Adrenal gland (tissue), 19 donors: ENCODE measurements at places on chromosomes 6 and 20. TPM values are rescaled to one million over a fixed set of nuclear protein-coding genes. Genes with fewer than 3 reads are reported as not detected.

GRCh38 chr6:72621291-72622093 is at the start of gene KCNQ5:
KCNQ5 (plus strand) TSS chr6:72622064.
- peaks cover 5% of the 10 kb centered on the region for H3K4me1 ChIP-seq
- H3K27me3 ChIP-seq, result peaks cover 37% of the 10 kb centered on the region
- H3K27ac ChIP-seq, result no peak within 1 kb of the TSS
- H3K36me3 ChIP-seq, result no peaks in the 10 kb centered on the region

- H3K4me3 ChIP-seq, result no peak overlapping the region
- no peak overlapping the region for H3K27ac ChIP-seq
- H3K27me3 ChIP-seq, result no peaks in the 10 kb centered on the region
- H3K36me3 ChIP-seq, result no peaks in the 10 kb centered on the region
- H3K4me1 ChIP-seq, result no peaks in the 10 kb centered on the region
These were observed 213.2 kb downstream of the TAF4 start for GRCh38 chr20:61852268-61853072.

DNA sequence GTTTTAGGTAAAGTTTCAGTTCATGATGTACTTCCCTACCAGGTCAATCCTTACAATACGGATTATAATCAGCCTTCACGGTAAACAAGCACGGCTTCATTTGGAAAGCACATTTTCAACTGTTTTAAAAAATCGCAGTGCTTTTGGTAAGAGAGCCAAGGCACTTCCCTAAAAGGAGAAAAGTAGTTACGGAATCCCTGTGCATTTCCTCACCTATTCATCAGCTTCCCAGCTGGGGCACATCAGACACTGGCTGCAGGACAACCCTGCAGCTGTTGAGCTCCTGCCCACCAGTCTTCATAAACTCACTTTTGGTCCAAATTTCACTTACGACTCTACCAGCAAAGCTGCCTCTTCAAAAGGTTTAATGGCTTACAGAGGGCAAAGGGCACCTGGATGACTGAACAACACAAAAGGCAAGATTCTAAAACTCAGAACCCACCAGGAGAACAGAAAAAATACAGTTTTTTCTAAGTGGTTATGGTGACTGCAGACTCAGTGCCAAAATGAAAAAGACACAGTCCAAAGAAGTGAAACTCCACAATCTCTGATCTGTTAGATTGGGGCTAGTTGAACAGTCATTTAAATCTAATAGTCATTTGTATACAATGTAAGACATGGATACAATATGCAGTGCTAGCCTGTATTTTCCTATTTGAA is 7.5 kb downstream of the SNX5 start:
- H3K4me3 ChIP-seq, result no peak overlapping the region
- no peaks in the 10 kb centered on the region for H3K36me3 ChIP-seq
- H3K4me1 ChIP-seq, result peaks cover 55% of the 10 kb centered on the region
- H3K27ac ChIP-seq, result peak overlapping the region; percentile 99

GRCh38 chr6:10266061-10266460 is 148.8 kb downstream of the TFAP2A start:
- no peak overlapping the region for H3K27ac ChIP-seq
- no peak overlapping the region for H3K4me3 ChIP-seq
- DNase-seq, result no peak

The SAMD10 gene
- 4.5 TPM for total RNA-seq

DNA sequence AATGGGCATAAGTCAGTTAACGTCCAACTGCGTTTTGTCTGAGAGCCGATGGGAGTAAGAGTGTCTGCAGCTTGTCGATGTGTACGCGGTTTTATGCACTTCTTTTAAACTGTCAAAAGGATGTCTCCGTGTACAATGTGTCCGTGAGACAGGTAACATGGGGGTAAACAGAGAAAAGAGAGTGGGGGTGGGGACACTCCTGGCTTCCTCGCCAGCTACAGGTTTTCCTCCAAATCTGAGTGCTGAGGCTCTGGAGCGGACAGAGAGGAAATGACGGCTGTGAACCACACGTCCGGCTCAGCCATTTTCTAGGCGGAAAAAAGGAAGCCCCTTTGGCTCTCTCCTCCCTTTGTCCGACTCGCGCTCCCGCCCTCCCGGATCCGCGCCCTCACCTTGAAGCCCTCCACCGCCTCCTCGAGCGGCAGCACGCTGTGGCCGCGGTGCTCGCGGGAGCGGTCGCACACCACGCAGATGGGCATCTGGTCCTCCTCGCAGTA is 916 bp downstream of the TRIM27 start:
- DNase-seq, result peak; percentile 70
- H3K4me1 ChIP-seq, result peaks cover 17% of the 10 kb centered on the region
- H3K27me3 ChIP-seq, result no peaks in the 10 kb centered on the region
- peak overlapping the region; percentile 74 for H3K4me3 ChIP-seq
- H3K36me3 ChIP-seq, result peaks cover 38% of the 10 kb centered on the region

DNA sequence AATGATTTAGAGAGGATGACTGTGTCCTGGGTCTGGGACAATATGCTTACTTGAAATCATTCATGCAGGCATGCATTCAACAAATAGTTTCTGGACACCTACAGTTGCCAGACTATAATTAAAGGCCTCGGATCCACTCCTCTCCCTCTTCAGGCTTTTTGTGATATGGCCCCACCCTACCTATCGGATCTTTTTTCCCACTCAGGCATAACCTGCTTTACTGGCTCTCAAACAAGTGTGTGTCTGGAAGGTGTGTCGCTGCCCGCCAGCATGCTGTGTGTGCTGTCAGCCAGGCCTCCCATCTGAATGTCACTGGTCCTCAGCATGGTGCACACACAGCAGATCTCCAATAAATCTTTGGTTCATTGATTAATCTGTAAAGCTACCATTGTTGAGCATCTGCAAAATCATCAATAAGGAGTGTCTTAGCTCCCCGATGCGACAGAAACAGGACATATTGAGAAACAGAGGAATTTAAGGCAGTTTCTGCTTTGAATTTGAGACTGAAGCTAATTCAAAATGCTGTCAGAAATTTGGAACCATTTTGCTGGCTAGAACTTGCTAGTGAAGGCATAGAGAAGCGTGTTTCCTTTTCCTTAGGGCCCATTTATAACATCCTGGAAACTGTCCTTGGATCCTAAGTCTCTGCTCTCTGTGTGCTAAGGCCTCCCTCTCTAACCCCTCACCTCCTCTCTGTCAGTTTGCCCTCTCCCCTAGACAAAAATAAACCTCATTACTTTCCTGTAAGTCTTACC is 23.5 kb upstream of the CCN6 start:
- DNase-seq, result no peak
- H3K27me3 ChIP-seq, result no peaks in the 10 kb centered on the region
- no peaks in the 10 kb centered on the region for H3K36me3 ChIP-seq
- no peak overlapping the region for H3K27ac ChIP-seq
- H3K4me1 ChIP-seq, result peaks cover 14% of the 10 kb centered on the region

DNA sequence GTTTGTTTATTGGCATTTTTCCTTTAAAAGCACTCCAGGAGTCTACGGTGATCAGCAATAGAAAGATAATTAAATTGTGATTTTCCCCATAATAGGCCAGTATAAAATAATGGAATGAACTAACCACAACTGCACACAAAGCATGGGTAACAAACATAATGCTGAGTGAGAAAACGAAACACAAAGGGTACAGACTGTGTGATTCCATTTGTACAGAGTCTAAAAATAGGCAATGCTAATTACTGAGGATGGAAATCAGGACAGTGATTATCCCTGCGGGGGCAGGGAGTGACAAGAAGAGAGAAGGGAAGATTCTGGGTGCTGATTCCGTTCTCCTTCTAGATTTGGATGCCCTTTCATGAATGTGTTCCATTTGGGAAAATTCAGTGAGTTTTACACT is 478.1 kb downstream of the PREX1 start:
- no peak for DNase-seq
- no peaks in the 10 kb centered on the region for H3K36me3 ChIP-seq

DNA sequence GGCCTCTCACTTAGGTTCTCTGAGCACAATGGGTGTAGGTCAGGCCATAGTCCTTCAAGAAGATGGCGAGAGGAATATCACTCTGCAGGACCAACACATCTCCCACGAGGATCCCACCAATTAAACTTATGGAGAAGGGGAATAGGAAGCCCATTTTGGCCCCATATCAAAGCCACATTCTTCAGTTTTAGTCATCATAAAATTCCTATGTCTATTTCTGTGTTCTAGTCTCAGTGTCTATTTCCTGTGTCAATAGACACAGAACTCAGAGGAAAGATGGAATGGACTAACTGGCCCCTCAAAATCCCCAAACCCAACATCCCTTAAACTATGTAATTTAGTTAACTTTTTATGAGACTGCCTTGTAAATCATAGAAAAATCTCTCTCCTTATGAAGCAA is 216.8 kb downstream of the HACE1 start:
- H3K27ac ChIP-seq, result no peak overlapping the region
- no peak overlapping the region for H3K4me3 ChIP-seq
- H3K27me3 ChIP-seq, result no peaks in the 10 kb centered on the region
- no peaks in the 10 kb centered on the region for H3K4me1 ChIP-seq
- no peak for DNase-seq
- no peaks in the 10 kb centered on the region for H3K36me3 ChIP-seq

The PEDS1 gene
- total RNA-seq, result 18.7 TPM

- peaks cover 14% of the 10 kb centered on the region for H3K4me1 ChIP-seq
- H3K36me3 ChIP-seq, result no peaks in the 10 kb centered on the region
- H3K27ac ChIP-seq, result peak overlapping the region; percentile 24
- no peaks in the 10 kb centered on the region for H3K27me3 ChIP-seq
These were observed 18.8 kb upstream of the RALGAPA2 start for GRCh38 chr20:20731000-20731944.

- H3K4me1 ChIP-seq, result no peaks in the 10 kb centered on the region
- H3K36me3 ChIP-seq, result no peaks in the 10 kb centered on the region
- no peaks in the 10 kb centered on the region for H3K27me3 ChIP-seq
- no peak overlapping the region for H3K27ac ChIP-seq
These were observed 18.1 kb downstream of the ELMO2 start for GRCh38 chr20:46388201-46388836.

DNA sequence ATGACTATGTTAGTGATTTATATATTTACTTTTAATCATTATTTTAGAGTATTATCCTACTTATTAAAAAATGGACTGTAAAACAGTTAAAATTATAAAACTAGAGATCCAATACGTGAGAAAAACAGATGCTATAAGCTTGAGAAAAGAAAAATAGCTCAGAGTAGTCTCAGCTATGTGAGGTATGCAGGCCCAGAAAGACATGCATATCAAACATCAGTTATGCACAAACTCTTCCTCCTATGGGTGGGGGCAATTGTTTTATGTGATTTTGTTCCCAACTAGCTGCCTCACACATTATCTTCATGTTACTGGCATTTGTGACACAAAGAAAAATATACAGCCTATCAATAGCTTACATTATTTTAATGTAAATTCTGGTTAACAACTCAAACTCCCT is 28.8 kb downstream of the RARS2 start:
- no peaks in the 10 kb centered on the region for H3K27me3 ChIP-seq
- no peaks in the 10 kb centered on the region for H3K36me3 ChIP-seq
- no peak overlapping the region for H3K4me3 ChIP-seq

The PDE10A gene
- total RNA-seq, result 25.5 TPM

DNA sequence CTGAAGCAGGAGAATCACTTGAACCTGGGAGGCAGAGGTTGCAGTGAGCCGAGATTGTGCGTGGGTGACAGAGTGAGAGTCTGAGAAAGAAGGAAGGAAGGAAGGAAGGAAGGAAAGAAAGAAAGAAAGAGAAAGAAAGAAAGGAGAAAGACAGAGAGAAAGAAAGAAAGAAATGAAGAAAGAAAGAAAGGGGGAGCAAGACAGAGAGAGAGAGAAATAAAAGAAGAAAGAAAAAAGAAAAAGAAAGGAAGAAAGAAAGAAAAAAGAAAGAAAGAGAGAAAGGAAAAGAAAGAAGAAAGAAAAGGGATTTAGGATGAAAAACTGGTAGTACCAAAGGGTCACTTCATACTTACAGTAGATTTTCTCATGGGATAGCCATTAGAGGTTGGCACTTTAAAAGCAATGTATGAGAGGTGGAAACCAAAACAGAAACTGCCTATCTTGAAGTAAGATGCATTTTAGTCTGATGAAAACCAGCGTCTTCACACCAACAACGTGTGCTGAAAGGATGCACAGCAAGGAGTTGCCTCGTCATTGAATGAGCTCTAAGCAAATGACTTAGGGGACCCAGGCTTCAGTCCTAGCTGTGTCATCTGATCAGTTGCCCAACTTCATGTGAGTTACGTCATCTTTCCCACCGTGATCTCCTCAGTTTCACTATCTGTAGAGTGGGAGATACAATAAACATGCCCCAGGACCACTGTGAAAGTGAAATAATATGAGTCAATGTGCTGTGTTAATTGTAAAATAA is 133.9 kb upstream of the NEDD9 start:
- no peak for DNase-seq
- no peaks in the 10 kb centered on the region for H3K27me3 ChIP-seq
- no peaks in the 10 kb centered on the region for H3K4me1 ChIP-seq
- no peaks in the 10 kb centered on the region for H3K36me3 ChIP-seq
- no peak overlapping the region for H3K4me3 ChIP-seq
- H3K27ac ChIP-seq, result peak overlapping the region; percentile 75

The BFSP1 gene
- total RNA-seq, result 2.3 TPM

The TNNC2 gene
- 3.6 TPM for total RNA-seq

DNA sequence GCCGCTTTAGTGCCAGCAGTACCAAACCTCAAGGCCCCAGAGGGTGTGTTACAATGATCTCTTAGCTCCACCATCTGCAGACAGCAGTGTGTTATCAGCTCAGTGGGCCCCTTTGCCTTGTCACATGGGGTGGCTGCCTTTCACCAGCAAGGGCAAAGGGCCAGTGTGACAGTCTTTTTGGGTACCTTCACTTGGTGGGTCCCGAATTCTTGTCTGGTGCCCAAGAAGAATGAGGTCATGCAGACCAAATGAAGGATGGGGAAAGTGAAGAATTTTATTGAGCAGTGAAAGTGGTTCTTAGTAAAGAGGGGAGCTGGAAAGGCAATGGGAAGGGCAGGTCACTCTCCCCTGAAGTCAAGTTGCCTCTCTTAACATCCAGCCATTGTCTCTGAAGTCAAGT is 2.9 kb upstream of the SMIM28 start:
- H3K36me3 ChIP-seq, result no peaks in the 10 kb centered on the region
- H3K27ac ChIP-seq, result no peak overlapping the region
- no peak for DNase-seq

GRCh38 chr6:15255481-15255880 is 9.6 kb downstream of the JARID2 start:
- H3K27ac ChIP-seq, result peak overlapping the region; percentile 72
- no peaks in the 10 kb centered on the region for H3K36me3 ChIP-seq
- no peaks in the 10 kb centered on the region for H3K27me3 ChIP-seq
- no peak overlapping the region for H3K4me3 ChIP-seq
- no peak for DNase-seq
